CD4-positive, alpha-beta T cell (primary cell): ENCODE measurements at places on chromosomes 2 and 18. TPM values are rescaled to one million over a fixed set of nuclear protein-coding genes. Genes with fewer than 3 reads are reported as not detected.

MRO gene
- total RNA-seq: not detected

GREB1L gene
- not detected for total RNA-seq

SERPINB4 gene
- total RNA-seq: not detected

RGPD6 gene
- 96.2 TPM for total RNA-seq

CFC1 gene
- total RNA-seq: not detected

UGT1A5 gene
- total RNA-seq: not detected

GRCh38 chr2:146305164-146305563 is 1539.7 kb upstream of the ACVR2A start:
- H3K27ac ChIP-seq: no peak overlapping the region
- no peaks in the 10 kb centered on the region for H3K36me3 ChIP-seq
- no peaks in the 10 kb centered on the region for H3K4me1 ChIP-seq
- H3K4me3 ChIP-seq: no peak overlapping the region
- DNase-seq: no peak

- DNase-seq: no peak
- H3K36me3 ChIP-seq: no peaks in the 10 kb centered on the region
- H3K27ac ChIP-seq: no peak overlapping the region
- peaks cover 8% of the 10 kb centered on the region for H3K27me3 ChIP-seq
Measured at GRCh38 chr18:47287911-47288585, 36.6 kb upstream of the SKOR2 start.

GRCh38 chr2:165376571-165376975 is 92.9 kb upstream of the CSRNP3 start:
- H3K36me3 ChIP-seq: no peaks in the 10 kb centered on the region
- H3K27me3 ChIP-seq: no peaks in the 10 kb centered on the region

GRCh38 chr2:144683966-144684365 is 164.0 kb upstream of the ZEB2 start:
- H3K36me3 ChIP-seq: no peaks in the 10 kb centered on the region
- no peaks in the 10 kb centered on the region for H3K4me1 ChIP-seq
- no peak overlapping the region for H3K27ac ChIP-seq

- no peak overlapping the region for H3K4me3 ChIP-seq
- no peaks in the 10 kb centered on the region for H3K36me3 ChIP-seq
- H3K27me3 ChIP-seq: no peaks in the 10 kb centered on the region
- peaks cover 2% of the 10 kb centered on the region for H3K4me1 ChIP-seq
Measured at GRCh38 chr2:108923019-108923700, 65.9 kb downstream of the EDAR start.

DNA sequence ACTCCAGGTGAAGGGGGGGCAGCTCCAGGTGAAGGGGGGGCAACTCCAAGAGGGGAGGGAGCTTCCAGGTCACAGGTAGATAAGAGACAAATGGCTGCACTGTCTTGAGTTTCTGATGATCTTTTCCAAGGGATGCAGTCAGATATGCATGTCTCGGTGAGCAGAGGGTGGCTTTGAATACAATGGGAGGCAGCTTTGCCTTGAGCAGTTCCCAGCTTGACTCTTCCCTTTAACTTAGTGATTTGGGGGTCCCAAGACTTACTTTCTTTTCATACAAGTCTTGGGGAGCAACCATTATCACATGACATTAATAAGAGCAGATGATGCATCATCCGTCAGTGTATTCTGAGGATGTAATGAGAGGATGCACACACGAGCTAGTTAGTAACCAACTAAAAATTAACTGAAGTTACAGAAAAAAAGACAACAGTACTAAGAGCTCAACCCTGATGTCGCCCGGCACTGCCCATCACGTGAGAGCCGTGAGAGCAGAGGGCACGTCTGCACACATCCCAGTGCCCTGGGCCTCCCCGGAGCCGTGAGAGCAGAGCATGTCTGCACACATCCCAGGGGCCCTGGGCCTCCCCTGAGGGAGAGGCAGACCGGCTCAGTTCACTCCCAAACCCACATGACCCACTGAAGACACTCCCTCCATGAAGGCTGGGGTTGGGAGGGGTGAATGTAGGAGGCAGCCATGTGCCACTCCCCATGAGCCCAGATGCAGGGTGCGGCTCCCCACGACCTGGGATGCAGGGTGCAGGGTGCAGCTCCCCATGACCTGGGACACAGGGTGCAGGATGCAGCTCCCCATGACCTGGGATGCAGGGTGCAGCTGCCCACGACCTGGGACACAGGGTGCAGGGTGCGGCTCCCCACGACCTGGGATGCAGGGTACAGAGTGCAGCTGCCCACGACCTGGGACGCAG is 39.4 kb downstream of the PXDN start:
- no peaks in the 10 kb centered on the region for H3K27me3 ChIP-seq
- DNase-seq: no peak
- H3K36me3 ChIP-seq: no peaks in the 10 kb centered on the region
- H3K27ac ChIP-seq: no peak overlapping the region
- no peak overlapping the region for H3K4me3 ChIP-seq

DNA sequence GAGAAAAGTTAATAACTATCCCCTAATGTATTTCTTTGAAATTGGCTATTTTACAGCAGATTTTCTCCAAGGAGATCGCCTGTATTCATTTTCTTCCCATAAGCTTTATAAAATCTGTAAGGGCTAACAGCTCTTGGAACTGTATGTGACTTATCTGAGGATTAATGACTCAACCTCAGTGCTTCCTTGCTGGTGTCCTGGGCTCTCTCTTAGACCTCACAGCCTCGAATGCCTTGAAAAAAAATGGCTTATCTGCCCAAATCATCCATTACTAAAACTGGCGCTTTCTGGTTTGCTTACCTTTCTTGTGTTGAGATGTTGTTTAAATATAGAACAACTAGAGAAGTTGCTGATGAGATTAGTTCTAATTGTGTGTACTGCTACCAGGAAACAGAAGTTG is 713.6 kb downstream of the SLC4A3 start:
- H3K4me1 ChIP-seq: no peaks in the 10 kb centered on the region
- no peak overlapping the region for H3K27ac ChIP-seq
- H3K27me3 ChIP-seq: no peaks in the 10 kb centered on the region
- H3K36me3 ChIP-seq: no peaks in the 10 kb centered on the region
- no peak overlapping the region for H3K4me3 ChIP-seq

DNA sequence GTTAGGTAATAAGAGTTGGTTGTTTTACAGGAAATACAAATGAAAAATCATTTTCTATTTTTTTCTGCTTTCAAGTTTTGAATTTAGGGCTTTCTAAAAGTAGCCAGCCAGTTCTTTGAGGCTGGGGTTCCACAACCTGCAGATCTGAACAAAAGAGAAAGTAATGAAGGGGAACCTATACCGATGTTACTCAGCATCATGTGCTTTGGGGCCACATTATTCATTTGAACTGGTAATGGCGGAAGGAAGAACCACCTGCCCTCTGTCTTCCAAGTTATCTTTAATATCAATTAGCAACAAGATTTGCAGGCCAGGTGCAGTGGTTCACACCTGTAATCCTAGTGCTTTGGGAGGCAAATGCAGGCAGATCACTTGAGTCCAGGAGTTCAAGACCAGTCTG is 12.9 kb upstream of the MRO start:
- no peaks in the 10 kb centered on the region for H3K27me3 ChIP-seq
- H3K4me3 ChIP-seq: no peak overlapping the region
- DNase-seq: no peak
- H3K36me3 ChIP-seq: no peaks in the 10 kb centered on the region
- no peak overlapping the region for H3K27ac ChIP-seq

GRCh38 chr18:48732767-48733424 is 194.1 kb downstream of the CTIF start:
- H3K4me1 ChIP-seq: peaks cover 4% of the 10 kb centered on the region
- H3K27ac ChIP-seq: no peak overlapping the region
- no peaks in the 10 kb centered on the region for H3K27me3 ChIP-seq
- H3K4me3 ChIP-seq: no peak overlapping the region
- H3K36me3 ChIP-seq: no peaks in the 10 kb centered on the region
